NCI-H1417 treated with DMSO at 0.1 percent for 48 hours (cell line): ENCODE measurements at places on chromosomes 11 and 22.

GRCh38 chr11:31233425-31233824, 136.1 kb downstream of the DCDC1 start:
- no peak for DNase-seq

- no peak for DNase-seq
Observed at GRCh38 chr11:35587972-35588371, 30.3 kb upstream of the FJX1 start.

DNA sequence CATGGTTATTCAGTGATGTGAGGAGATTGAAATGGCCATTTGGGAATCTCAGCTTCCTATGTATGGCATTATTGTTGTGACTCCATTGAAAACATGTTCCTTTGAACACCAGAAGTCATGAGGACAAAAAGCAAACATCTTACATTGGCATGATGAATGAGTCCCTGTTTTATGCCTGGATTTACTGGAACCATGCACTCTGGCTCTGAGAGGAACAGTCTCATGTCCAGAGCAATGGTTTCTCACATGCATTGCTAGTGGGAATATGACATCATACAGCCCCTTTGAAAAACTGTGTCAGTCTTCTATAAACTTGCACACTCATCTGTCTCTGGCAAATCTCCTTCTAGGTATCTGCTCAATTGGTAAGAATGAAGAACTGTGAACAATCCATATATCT, 3.4 kb upstream of the KDM4F start:
- no peak for DNase-seq

DNA sequence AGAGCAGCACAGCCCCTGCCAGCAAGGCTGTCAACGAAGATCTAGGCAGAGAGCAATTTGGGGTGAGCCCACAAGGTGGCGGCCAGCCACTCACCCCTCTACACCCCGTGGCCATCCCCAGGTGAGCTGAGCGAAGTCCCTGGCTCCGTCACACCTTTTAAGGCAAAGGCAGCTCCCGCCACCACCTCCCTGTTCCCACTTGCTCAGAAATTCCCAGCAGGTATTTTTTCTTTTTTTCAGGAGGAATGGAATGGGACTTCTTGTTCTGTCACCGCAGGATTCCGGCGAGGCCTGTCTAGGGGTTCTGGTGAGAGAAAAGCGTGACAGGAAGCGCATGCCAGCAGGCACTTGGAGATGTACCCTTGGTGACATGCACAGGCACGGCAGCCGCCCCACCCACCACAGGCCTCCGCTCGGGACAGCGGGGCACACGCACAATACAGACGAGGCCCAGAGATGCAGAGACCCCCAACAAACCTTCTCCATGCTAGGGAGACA, 10.0 kb downstream of the RPL3 start:
- DNase-seq: no peak

DNA sequence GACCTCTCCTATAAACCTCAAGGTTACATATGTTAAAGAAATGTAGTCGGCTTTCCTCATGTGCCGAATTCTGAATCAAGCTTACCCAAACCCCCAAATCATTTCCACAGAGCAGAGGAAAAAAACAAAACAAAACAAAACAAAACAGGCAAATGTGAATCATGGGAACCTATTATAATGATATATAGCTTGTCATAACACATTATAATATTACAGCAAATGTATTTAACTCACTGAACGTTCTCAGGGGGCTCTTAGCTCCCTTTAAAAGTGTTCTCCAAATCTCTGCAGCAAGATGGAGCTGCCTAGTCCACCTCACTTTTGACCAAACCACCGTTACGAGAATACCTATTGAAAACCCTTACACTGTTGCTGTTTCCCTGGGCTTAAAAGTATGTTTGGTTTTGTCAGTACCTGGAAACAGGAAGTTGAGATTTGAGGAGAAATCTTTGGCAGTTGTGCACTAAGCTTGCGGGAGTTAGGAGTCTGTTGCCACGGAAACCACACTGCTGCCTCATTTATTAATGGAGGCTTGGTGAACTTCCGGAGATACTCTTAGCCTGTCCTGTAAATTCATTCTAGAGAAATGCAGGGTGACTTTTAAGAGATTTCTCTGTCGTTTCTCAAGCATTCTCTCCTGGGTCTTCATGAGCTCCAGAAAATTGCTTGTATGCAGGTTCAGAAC, 167.0 kb upstream of the RASSF10 start:
- no peak for DNase-seq

DNA sequence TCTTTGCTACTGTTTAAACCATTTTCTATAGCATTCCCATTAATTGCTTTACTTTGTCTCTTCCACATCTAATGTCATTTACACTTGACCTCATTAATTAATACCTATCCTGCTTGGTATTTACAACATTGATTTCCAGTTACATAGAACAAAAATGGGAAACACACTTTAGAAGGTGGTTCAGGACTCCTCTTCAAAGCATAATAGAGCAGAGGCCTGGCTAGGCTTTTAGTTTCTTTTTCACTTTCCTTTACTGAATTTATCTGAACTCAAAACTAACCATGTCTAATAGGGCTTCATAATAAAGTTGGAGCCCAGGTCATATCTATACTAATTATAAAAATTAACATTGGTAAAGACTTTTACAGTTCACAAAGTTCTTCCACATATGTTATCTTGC, 648.0 kb upstream of the KIRREL3 start:
- no peak for DNase-seq

DNA sequence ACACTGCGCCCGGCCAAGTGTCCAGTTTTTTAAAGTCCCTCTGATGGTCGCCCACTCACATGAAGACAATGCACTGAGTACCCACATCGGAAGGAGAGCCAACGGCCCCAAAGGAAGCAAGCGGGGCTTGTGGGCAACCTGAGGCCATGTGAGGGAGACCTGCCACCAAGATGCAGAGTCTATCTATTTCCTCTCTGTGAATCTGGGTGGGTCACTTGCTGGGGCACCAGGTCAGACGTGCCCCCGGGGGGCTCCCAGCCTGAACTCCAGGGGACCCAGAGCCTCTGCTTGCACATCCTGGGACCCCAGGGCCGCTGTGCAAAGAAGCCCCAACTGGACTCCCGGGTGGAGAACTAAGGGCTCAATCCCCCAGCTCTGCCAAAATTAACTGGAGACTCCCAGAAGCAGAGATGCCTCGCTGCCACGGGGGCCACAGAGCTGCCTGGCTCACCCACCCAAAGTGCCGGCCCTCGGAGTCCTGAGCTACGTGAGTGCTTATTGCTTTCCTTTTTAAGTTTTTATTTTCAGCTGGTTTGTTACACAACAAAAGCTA, 106.4 kb downstream of the BRD1 start:
- DNase-seq: no peak

GRCh38 chr11:124467381-124467927, 22.0 kb upstream of the OR8B8 start:
- no peak for DNase-seq

- no peak for DNase-seq
Observed at GRCh38 chr11:79285756-79286155, 155.1 kb downstream of the TENM4 start.

- no peak for DNase-seq
Observed at GRCh38 chr22:49616356-49617231, 211.1 kb downstream of the BRD1 start.

DNA sequence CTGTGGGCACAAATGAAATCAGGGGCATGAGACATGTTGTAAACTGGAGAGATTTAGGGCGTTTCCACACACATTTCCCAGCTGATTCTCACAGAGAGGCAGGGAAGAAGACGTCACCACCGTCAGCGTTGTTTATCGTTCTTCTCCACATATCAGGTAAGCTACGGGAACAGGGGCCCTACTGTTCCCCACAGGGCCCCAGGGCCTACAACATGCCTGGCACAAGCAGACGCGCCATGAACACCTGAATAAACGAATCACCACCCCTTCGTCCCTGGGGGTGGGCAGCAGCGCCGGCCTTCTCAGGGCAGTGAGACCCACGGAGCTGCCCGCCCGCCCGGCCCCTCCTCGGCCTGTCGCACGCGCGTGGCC, 342 bp downstream of the EFCAB6 start:
- no peak for DNase-seq

DNA sequence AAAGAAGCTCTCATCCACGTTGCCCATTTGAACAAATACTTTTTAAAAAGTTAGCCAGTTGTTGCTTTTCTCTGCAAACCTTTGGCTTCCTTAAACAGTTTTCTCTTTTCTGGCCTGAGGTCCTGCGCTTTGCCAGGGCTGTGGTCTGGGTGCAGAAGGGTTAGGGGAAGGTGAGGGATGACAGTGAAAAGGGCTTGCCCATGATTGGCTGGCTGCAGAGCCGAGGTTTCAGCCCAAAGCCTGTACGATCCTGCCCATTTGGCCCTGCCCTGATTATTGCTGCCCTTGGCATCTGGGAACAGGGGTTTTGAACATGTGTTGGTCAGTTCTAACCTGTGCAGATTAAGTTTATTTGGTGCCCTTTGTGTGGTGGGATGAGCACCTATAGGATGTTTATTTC, 1.5 kb downstream of the INCENP start:
- no peak for DNase-seq

- DNase-seq: no peak
Observed at GRCh38 chr22:30435674-30436126, 10.1 kb downstream of the MTFP1 start.

DNA sequence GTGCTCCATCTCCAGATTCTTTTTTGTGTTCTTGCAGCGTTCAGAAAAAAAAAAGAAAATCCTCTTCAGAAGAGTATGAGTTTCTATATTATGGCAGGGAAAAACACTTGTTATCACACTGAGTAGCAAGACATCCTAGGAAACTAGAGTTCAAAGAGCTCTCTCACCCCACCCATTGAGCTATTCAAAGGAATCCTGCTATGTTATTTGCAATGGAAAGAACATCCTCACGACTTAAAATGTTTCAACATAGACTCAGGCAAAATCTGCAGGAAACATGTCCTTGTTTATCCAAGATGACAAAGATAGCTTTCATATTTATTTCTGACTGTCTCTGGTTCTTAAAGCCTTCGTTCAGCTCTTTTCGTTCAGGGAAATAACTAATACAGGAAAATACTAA, 331.6 kb upstream of the ANO5 start:
- no peak for DNase-seq

GRCh38 chr22:35608088-35608487, 9.0 kb downstream of the MB start:
- DNase-seq: no peak

DNA sequence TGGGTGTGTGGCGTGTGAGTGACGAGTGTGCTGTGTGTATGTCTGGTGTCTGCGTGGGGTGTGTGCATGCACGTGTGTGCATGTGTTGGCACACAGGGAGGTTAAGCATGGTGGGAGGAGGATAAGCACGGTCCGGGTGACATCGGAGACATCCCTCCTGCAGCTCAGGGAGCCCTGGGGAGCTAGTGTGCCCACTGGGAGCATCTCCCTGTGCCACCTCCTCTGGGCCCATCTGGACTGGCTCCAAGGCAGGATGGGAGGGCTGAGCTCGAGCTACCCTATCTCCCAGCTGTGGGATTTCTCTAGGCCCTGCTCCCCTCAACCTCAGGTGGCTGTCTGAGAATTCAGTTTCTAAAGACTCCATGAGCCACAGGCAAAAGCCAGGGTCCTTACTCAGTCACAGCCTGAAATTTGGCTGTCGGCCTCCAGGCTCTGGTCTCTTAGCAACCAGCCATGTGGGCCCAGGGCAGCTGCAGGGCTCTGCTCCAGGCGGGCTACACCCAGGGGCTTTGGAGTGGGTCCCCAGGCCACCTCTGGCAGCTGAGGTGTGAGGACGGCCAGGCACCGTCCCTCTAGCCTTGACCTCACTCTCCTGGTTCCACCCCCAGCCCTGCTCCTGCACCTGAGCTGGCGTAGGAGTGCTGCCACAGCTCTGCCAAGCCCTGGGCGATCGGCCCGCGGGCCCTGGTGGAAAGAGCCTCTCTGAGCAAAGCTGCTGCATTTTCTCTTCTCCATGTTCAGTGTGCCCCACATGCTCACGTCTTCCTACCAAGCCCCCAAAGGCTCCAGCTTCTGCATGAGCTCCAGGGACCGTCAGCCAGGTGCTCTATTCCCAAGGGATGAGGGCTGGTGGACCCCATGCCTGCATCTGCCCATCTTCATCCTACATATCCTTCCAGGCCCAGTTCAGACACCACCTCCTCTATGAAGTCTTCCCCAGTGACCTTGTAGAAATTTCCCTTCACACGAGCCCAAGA, 39.7 kb downstream of the RTL6 start:
- no peak for DNase-seq

GRCh38 chr22:49413551-49413950, 414.1 kb downstream of the BRD1 start:
- no peak for DNase-seq

- DNase-seq: no peak
Observed at GRCh38 chr11:83725269-83725560, 439.0 kb upstream of the CCDC90B start.

DNA sequence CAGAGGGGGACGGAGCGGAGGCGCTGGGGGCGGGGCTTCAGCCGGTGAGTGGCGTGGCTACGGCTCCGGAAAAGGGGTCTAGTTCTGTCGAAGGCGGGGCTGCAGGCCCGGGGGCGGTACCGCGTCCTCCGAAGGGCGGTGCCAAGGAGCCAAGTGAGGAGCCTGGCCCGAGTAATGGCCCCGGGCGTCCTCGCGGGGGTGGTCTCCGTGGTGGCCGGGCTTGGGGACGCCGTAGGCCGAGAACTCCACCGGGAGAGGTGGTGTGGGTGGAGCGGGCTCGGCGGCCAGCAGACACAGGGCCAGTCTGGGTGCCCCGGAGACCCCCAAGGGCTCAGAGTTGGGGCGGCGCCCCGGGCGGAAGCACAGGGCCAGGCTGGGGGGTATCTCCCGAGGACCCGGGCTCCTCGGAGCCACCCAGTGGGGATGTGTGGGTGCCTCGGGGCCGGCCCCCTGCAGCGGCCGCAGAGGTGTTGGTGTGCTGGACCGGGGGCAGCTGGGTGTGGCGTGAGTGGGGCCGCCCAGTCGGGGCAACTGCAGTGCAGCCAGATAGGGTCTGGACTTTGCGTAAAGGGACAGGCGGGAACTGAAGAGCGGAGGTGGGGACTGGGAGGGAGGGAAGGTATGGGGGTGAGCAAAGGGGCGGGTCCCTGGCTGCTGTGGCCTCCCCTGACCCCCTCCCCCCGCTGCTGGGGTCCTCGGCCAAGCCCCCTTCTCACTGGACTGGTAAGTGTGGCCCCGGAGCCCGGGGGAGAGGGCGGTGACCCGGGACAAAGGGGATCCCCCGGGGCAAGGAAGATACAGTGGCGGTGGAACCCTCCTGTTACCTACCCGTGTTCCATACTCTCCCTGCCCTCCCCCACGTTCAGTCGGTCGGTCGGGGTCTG, 838 bp downstream of the FKBP2 start:
- no peak for DNase-seq

- DNase-seq: no peak
Observed at GRCh38 chr11:113723787-113724186, 17.7 kb upstream of the TMPRSS5 start.

GRCh38 chr22:40415531-40416266, 45.3 kb downstream of the SGSM3 start:
- DNase-seq: no peak

DNA sequence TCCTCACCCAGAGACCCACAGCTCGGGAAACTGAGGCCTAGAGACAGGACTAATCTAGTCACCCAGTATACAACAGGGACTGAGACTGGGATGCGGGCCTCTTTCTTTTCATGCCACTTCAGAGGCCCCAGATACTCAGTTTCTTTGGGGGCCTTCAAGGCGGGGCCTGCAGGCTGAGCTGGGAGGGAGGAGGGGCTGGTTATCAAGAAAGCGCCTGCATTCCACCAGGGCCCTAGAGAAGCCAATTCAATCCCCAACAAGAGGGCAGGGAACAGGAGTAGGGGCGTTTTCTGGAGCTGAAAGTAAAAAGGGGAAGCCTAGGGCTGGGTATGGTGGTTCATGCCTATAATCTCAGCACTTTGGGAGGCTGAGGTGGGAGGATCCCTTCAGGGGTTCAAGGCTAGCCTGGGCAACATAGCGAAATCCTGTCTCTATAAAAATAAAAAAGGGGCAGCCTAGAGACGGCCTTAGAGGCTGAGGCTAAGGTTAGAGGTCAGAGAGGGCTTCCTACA, 1.6 kb downstream of the ATG2A start:
- DNase-seq: no peak
